Activated T-cell treated with anti-CD3 and anti-CD28 coated beads for 24 hours (primary cell): ENCODE measurements at places on chromosomes 11 and 22.

- DNase-seq: no peak
Observed at GRCh38 chr22:24164940-24165339, 16.3 kb upstream of the SUSD2 start.

DNA sequence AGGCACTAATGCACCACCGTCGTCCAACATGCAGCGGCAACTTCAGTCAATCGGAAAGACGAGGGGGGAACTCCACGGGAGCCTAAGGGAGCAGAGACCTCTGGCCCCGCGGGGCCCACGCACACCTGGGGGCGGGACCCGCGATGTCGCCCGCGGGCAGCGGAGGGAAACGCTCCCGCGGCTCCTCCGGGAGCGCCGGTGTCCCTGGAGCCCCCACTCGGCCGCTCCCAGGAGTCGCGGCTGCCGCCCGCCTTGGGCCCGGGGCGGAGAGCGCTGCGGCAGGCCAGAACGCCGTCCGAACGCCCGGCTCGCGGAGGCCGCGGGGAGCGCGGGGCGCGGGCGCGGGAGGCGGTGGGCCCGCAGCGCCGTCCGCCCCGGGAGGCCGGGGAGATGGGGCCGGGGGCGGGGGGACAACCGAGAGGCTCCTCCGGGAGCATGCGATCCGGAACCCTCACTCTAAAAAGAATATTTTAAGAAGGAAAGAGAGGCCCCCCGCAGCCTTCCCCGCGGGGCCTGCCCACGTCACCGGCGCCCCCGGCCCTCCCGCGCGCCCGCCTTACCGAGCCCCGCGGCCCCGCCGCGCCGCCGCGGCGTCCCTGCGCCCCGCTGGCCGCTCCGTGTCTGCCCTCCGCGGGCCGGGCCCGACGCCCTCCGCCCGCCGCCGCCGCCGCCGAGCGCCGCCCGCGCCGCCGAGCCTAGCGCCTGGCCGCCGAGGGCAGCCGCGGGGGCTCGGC is 86.6 kb upstream of the ARHGAP32 start:
- no peak for DNase-seq

- peak; percentile 56 for DNase-seq
Observed at GRCh38 chr11:46352063-46352841, 5.0 kb downstream of the DGKZ start.

DNA sequence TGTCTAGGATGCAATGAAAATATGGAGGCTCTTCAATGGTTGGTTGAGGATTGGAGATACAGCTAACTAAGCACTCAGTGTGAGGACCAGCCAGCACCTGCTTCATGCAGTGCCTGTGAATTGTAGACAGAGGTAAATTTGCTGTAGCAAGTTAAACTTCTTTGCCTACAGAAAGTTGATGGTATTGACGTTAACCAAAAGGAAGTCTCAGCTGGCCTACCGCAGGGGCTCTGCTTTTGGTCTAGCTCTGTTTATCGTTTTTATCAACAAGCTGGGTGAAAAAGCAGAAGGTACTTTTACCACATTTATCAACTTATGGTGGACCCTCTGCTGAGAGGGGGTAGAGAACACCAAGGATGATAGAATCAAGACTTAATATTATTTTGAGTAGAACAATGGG is 51.6 kb downstream of the GRAMD1B start:
- no peak for DNase-seq

GRCh38 chr11:34288492-34288891 is 69.3 kb downstream of the ABTB2 start:
- DNase-seq: no peak

GRCh38 chr11:2196970-2197770 is 25.6 kb upstream of the TH start:
- peak; percentile 58 for DNase-seq

GRCh38 chr11:47863189-47863897 is 15.2 kb upstream of the NUP160 start:
- no peak for DNase-seq

DNA sequence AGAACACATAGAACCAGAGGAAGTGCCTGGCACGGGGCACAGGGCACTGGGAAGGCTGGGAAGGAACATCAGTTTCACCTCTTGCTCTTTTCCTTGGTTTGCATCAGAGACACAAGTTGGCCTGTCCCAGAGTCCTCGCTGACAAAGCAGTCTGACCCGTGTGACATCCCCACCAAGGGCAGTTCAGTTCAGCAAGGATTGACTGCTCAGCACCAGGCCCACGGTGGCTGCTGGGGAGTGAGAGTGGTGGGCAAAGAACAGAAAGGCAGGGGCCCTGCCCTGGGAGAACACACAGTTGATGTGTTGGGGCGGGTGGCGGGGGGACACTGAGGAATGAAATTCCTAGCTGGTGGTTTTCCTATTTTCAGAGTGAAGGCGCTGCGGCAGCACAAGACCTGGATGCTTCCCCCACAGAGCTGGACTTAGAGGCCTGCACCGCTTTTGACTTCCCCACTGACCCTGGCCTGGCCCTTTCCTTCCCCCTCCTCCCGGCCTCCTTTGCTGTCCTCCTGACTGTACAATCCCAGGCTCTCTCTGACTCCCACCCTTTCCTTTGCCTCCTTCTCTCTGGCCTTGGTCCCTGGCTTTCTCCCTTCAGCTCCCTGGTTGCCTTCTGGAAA is 2.2 kb upstream of the TMPRSS13 start:
- no peak for DNase-seq

- DNase-seq: no peak
Observed at GRCh38 chr22:17176715-17177114, 17.6 kb upstream of the HDHD5 start.
